ENCODE measurements at places on chromosomes 13 and 19. TPM values are rescaled to one million over a fixed set of nuclear protein-coding genes. Genes with fewer than 3 reads are reported as not detected.

- no peaks in the 10 kb centered on the region for H3K27me3 ChIP-seq
- H3K27ac ChIP-seq = no peak overlapping the region
- no peaks in the 10 kb centered on the region for H3K36me3 ChIP-seq
Measured at GRCh38 chr13:26950968-26951367, 190.4 kb upstream of the GPR12 start.

GRCh38 chr13:49807681-49808080 is 15.2 kb upstream of the KPNA3 start:
- no peaks in the 10 kb centered on the region for H3K36me3 ChIP-seq
- H3K4me1 ChIP-seq = no peaks in the 10 kb centered on the region
- peaks cover 13% of the 10 kb centered on the region for H3K27me3 ChIP-seq
- DNase-seq = no peak
- no peak overlapping the region for H3K27ac ChIP-seq

- DNase-seq = peak; percentile 24
- H3K27me3 ChIP-seq = no peaks in the 10 kb centered on the region
- peak overlapping the region; percentile 74 for H3K27ac ChIP-seq
- no peak overlapping the region for H3K4me3 ChIP-seq
Measured at GRCh38 chr19:40801426-40802299, 2.7 kb downstream of the EGLN2 start.

DNA sequence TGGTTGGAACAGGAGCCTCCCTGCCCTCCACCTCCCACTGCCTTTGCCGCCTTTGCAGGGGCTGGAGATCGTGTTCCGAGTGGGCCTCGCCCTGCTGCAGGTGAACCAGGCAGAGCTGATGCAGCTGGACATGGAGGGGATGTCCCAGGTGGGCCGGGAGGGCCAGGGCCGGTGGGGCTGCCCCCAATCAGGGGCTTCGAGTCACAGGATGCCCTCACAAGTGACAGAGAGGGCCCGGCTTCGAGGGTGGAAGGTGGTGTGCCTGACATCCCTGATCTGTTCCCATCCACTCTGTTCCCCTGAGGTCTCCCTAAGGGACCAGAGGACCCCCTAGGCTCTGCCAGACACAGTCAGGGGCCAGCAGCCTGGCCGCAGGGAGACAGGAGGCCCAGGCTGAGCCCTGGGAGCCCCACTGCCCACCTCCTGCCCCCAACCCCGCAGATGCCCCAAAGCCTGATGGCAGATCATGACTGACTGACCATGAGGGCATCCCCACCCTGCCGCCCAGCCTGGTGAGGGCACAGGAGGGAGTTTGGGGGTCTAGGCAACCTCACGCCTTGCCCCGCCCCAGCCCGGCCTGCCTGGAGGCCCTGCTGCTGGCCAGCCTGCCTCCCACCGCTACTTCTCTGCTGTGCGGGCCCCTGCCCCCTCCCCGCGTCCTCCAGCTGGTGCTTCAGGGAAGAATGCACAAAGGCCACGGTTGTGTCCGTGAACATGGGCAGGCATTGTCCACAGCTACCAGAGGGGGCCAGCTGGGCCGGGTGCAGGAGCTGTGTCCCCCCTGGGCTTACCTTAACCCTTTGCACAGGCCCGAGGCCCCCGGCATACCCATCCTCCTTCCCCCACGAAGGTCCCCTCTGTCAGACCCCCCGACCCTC is 21.8 kb downstream of the EVI5L start:
- DNase-seq = no peak
- H3K27ac ChIP-seq = no peak overlapping the region
- H3K36me3 ChIP-seq = no peaks in the 10 kb centered on the region
- H3K4me3 ChIP-seq = no peak overlapping the region
- peaks cover 7% of the 10 kb centered on the region for H3K4me1 ChIP-seq

- no peaks in the 10 kb centered on the region for H3K4me1 ChIP-seq
- H3K27me3 ChIP-seq = no peaks in the 10 kb centered on the region
- no peak overlapping the region for H3K4me3 ChIP-seq
Measured at GRCh38 chr13:79352107-79352506, 53.9 kb downstream of the RBM26 start.

- H3K4me1 ChIP-seq = no peaks in the 10 kb centered on the region
- DNase-seq = no peak
- no peak overlapping the region for H3K4me3 ChIP-seq
Measured at GRCh38 chr19:11273989-11274388, 11.7 kb upstream of the DOCK6 start.

DNA sequence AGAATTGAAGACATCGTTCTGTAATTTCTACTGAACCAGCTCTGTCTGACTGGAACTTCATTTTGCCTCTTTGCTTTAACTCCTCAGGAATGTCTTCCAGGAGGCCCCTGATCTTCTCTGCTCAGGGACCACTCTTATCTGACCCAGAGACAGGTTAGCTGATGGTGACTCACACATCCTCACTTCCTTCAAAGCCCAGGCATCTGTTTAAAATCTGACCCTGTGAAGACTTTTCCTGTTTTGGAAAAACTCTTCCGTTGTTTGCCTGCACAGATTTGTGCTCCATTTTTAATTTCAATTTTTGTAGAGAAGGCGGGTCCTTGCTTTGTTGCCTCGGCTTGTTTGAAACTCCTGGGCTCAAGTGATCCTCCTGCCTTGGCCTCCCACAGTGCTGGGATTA is 1.6 kb downstream of the ARL11 start:
- peaks cover 6% of the 10 kb centered on the region for H3K36me3 ChIP-seq
- DNase-seq = no peak
- peaks cover 19% of the 10 kb centered on the region for H3K4me1 ChIP-seq
- H3K27ac ChIP-seq = no peak overlapping the region
- no peaks in the 10 kb centered on the region for H3K27me3 ChIP-seq

GRCh38 chr19:49056101-49056901 is 1.2 kb downstream of the CGB7 start:
- peak overlapping the region; percentile 60 for H3K4me3 ChIP-seq
- H3K36me3 ChIP-seq = no peaks in the 10 kb centered on the region
- peak; percentile 74 for DNase-seq
- H3K4me1 ChIP-seq = peaks cover 28% of the 10 kb centered on the region
- H3K27ac ChIP-seq = no peak overlapping the region

Gene ALOX5AP
- polyA plus RNA-seq = 81.4 TPM

GRCh38 chr19:39390451-39390750 is 505 bp downstream of the PAF1 start:
- H3K4me1 ChIP-seq = peaks cover 28% of the 10 kb centered on the region
- H3K27me3 ChIP-seq = no peaks in the 10 kb centered on the region
- H3K4me3 ChIP-seq = peak overlapping the region; percentile 91
- no peak for DNase-seq
- peaks cover 67% of the 10 kb centered on the region for H3K36me3 ChIP-seq

DNA sequence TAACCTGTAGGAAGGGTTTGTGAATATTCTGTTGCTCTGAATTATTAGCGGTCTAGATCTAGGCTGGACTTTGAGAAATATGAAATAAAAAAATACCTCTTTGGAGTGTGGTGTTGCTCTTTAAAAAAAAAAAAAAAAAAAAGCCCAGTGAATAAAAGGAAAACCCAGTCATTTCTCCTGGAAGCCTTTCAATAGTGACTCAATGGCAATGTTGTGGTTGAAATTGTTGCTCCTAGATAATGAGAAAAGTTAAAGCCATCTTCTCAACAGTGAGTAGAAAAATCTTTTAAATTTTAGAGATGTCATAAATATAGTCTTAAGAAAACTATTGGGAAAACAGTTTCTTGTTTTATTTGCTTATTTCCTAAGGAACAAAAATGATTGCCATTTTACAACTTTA is 135.3 kb downstream of the RFC3 start:
- no peaks in the 10 kb centered on the region for H3K36me3 ChIP-seq
- H3K4me1 ChIP-seq = no peaks in the 10 kb centered on the region
- no peak overlapping the region for H3K4me3 ChIP-seq
- H3K27me3 ChIP-seq = no peaks in the 10 kb centered on the region

DNA sequence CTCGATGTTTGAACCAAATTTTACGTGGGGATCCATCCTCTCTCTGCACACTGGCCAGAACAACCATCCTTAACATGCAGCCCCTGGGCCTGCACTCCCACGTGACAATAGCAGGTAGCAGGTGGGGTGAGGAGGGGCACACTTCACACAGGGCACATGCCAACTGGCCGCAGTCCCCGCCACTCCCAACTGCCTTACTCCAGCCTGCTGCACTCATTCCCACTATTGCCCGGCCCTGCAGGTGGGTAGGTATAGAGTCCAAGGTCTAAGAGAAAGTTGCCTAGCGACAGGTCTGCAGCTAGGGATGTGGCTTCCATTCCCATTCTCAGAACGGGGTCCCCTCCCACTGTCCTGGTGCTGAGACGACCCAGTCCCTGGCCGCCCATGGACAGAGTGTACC is 18.0 kb downstream of the VRK3 start:
- no peak for DNase-seq
- no peak overlapping the region for H3K4me3 ChIP-seq
- no peak overlapping the region for H3K27ac ChIP-seq
- no peaks in the 10 kb centered on the region for H3K27me3 ChIP-seq
- H3K36me3 ChIP-seq = peaks cover 67% of the 10 kb centered on the region

DNA sequence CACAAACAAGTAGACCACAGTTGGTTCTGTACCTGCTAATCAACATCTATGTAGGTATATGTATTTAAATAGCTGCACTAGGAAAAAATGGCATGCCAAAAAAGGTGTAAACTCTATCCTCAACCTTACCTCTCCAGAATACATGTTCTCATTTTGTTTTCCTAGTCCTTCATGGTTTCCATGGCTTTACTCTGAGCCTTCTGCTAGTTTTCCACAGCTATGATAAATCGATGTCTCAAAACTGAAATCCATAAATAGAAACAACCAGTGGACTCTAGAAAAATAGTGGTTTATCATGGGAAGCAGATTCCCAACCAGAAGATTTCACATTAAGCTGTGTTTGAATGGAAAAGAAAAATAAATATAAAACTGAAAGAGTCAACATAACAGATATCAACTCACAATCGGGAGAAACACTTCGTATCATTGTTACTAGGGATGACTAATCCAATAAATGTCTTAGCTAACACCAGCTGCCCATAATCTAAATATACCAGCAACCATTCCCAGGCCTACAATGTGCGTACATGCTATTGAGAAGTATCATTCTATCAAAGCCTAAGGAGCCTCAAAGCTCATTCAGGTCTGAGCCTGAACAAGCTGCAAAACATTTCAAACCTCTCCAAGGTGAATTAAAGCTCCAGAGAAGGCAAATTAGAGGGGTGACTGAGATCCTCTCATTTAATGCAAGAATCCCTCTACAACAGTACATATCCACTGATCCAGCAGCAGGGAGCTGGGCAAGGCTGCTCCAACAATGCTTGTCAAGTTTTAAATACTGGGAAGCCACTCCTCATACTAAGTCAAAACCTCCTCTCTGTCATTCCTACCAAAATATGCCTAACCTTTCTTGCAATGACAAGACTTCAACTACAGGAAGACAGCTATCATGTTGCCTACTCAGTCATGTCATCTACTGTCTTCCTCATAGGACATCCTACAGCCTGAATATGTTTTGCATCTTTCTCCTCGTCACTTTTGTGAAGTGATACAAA is 90.2 kb downstream of the KCTD12 start:
- no peaks in the 10 kb centered on the region for H3K27me3 ChIP-seq
- H3K36me3 ChIP-seq = no peaks in the 10 kb centered on the region
- H3K4me1 ChIP-seq = no peaks in the 10 kb centered on the region
- no peak for DNase-seq
- no peak overlapping the region for H3K4me3 ChIP-seq

DNA sequence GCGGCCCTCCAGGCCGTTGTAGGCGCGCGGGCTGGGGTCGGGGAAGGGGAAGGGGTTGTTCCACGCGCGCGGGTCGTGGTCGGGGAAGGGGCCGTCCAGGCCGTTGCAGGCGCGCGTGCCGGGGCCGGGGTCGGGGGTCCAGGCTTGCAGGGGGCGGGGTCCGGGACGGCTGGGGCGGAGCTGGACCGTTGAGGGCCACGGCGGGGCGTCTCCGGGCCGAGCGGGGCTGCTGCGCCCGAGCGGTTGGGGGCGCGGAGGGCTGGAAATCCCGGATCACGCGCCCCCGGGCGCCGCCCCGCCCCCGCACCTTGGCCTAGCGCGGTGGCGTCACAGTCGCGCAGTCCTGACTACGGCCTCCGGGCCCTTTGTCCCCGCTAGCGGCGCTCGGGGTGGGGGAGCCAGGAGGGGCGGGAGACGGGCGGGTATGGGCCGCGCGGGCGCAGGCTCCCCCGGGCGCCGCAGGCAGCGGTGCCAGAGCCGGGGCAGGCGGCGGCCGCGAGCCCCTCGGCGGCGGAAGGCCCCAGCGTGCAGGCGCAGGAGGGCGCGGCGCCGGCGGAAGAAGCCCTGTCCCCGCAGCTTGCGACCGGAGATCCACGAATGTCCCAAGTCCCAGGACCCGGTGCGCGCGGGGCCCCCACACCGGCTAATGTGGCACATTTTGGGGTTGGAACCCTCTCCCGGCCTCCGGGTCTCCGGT is 665 bp downstream of the GPX4 start:
- H3K27me3 ChIP-seq = no peaks in the 10 kb centered on the region
- peaks cover 26% of the 10 kb centered on the region for H3K4me1 ChIP-seq
- H3K4me3 ChIP-seq = peak overlapping the region; percentile 42
- peaks cover 19% of the 10 kb centered on the region for H3K36me3 ChIP-seq
- H3K27ac ChIP-seq = peak overlapping the region; percentile 100
- peak; percentile 94 for DNase-seq

Gene F7
- not detected for polyA plus RNA-seq
